Fibroblast of skin of scalp (primary cell): ENCODE measurements at places on chromosomes 2 and 18.
A peak's percentile ranks its signal among the peaks of the same experiment; 100 is the strongest.

- no peak for DNase-seq
Observed at GRCh38 chr18:57443702-57444101, 8.5 kb downstream of the ONECUT2 start.

- no peak for DNase-seq
Observed at GRCh38 chr2:60739156-60739555, 16.9 kb upstream of the PAPOLG start.

DNA sequence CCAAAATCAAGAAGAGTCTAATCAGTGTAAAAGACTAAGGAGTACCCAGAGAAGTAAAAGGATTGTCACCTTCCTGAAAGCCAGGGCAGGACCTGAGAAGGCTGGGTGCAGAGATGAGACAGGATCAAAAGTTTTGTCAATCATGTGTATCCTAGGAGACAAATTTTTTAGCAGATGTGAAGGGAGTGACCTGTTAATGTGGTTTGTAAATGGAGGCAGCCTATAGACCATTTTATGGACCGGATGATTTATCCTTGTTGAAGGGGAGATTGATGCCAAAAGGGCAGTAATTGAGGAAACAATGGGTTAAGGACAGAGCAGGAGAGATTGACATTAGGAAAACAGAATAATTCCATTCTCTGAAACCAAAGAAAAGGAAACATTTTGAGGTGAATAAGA lies 813 bp downstream of the NDC80 start:
- DNase-seq = no peak

GRCh38 chr2:238499731-238500580 lies 73.2 kb downstream of the ASB1 start:
- DNase-seq = no peak

- DNase-seq = peak; percentile 48
Observed at GRCh38 chr2:84223191-84223590, 235.9 kb downstream of the SUCLG1 start.

DNA sequence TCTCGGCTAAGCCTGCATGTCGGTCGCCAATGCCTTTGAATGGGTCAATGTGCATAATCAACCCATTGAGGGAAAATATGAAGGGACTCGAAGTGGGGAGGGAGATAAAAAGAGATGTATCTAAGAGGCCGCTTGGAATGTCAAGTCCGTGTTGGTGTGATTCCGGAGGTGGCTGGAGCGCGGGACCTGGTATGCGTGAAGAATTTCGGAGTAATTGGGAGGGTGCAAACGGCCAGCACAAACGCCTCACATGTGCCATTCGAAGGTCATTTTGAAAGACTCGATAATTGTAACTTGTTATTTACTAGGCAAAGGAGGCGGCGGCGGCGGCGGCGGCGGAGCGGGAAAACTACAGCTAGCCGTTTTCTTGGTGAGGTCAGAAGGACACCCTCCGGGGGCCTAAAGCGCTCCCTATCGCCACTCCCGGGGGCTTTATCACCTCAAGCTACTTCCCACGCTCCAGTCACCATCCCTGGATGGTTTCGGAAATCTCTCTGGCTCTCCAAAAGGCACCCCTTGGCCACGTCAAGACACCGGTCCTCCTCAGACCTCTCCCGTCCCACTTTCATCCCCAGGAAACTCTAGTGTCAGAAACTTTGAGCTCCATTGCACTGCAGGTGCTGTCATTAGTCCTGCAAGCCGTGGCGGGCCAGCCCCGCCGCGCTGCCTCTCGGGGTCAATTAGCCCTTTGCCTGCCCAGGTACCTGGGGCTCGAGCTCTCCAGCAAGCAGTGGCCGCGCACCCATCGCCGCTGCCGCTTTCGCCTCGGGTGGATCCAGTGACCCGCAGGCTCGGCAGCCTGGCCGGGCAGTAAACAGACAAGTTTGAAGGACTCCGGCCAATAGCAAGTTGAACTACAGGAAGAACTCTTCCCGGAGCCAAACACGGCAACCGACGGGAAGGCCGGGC lies 1.5 kb downstream of the ERBB4 start:
- no peak for DNase-seq

DNA sequence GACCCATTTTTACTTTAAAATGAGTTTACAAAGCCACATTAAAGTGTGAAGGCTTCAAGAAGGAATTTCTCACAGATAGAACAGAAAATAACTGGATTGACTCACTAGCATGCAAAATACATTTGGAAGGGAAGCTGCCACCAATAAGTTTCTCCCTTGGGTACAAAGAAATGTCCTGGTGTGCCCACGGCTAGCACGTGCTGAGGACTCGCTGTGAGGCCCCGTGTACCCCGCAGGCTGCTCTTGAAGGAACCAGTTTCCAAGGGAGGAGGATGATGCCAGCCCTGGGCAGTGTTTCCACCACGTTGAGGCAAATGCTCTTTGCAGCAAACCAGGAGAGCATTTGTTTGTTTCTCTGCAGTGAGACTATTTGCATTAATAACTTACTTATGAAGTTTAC lies 207.3 kb downstream of the SH3RF3 start:
- no peak for DNase-seq

DNA sequence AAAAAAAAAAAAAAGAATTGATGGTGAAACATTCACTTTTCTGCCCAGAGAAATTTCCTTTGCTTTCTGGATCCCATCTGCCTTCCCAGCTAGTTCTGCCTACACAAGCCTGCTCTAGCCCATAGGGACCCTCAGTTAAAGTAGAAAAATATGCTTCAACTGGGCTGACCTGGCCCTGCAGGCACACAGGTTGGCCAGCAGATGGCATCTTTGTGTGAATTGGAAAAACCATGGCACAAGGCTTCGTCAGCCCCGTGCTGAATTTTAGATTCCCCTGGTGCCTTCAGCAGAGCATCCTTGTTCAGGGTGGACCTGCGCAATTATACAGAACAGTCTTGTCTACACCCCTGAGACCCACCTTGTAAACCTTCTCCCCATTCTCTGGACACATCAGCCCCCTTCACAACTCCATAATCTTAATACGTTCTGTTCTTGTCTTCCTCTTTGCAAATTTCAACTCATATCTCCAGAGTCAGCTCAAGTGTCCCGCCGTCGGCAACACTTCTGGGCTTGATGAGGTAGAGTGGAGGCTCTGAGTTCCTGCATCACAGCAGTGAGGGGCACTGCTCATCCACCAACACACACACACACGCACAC lies 114.5 kb downstream of the INSIG2 start:
- peak; percentile 66 for DNase-seq
